ENCODE measurements at places on chromosomes 16 and 17.

GRCh38 chr16:3091551-3091950 is 7.5 kb downstream of the ZSCAN10 start:
- peaks cover 49% of the 10 kb centered on the region for H3K27me3 ChIP-seq
- H3K4me1 ChIP-seq = peaks cover 10% of the 10 kb centered on the region

- H3K27ac ChIP-seq = no peak overlapping the region
- H3K4me1 ChIP-seq = peaks cover 14% of the 10 kb centered on the region
- DNase-seq = no peak
- H3K27me3 ChIP-seq = peaks cover 94% of the 10 kb centered on the region
- no peaks in the 10 kb centered on the region for H3K36me3 ChIP-seq
Measured at GRCh38 chr17:58233543-58233942, 4.8 kb upstream of the LPO start.

- peaks cover 18% of the 10 kb centered on the region for H3K4me1 ChIP-seq
- 0 out of 2 replicates have a peak, but pooled peaks cover 6% of the 10 kb centered on the region for H3K36me3 ChIP-seq
- no peak for DNase-seq
- H3K27me3 ChIP-seq = no peaks in the 10 kb centered on the region
- H3K27ac ChIP-seq = peak overlapping the region; percentile 99
Measured at GRCh38 chr17:7250695-7251627, 573 bp downstream of the CTDNEP1 start.

- H3K4me1 ChIP-seq = peaks cover 11% of the 10 kb centered on the region
- peak overlapping the region; percentile 53 for H3K27ac ChIP-seq
- no peaks in the 10 kb centered on the region for H3K27me3 ChIP-seq
- H3K4me3 ChIP-seq = peak overlapping the region; percentile 83
Measured at GRCh38 chr16:88649924-88650748, 717 bp downstream of the CYBA start.

GRCh38 chr17:42778570-42778969 is 1.8 kb upstream of the WNK4 start:
- no peak overlapping the region for H3K4me3 ChIP-seq
- no peak overlapping the region for H3K27ac ChIP-seq

DNA sequence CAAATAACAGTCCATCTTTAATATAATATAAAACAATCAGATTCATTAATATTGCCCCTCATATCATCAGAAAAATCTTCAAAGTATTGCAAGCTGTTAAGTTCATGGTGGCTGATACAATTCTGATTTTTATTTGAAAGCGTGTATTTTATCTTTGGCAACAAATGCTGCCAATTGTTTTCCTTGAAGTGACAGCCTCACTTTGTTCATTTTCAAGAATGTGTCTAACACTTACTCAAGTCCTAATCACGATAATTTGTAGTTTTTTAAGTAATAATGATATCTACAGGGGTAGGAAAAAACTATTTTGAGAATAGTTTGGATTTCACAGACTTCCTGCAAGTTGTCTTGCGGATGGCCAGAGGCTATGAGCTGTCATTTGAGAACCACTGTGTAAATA is 75.8 kb downstream of the HS3ST3B1 start:
- DNase-seq = no peak
- H3K27me3 ChIP-seq = no peaks in the 10 kb centered on the region
- H3K27ac ChIP-seq = no peak overlapping the region
- H3K4me3 ChIP-seq = no peak overlapping the region
- H3K36me3 ChIP-seq = no peaks in the 10 kb centered on the region

DNA sequence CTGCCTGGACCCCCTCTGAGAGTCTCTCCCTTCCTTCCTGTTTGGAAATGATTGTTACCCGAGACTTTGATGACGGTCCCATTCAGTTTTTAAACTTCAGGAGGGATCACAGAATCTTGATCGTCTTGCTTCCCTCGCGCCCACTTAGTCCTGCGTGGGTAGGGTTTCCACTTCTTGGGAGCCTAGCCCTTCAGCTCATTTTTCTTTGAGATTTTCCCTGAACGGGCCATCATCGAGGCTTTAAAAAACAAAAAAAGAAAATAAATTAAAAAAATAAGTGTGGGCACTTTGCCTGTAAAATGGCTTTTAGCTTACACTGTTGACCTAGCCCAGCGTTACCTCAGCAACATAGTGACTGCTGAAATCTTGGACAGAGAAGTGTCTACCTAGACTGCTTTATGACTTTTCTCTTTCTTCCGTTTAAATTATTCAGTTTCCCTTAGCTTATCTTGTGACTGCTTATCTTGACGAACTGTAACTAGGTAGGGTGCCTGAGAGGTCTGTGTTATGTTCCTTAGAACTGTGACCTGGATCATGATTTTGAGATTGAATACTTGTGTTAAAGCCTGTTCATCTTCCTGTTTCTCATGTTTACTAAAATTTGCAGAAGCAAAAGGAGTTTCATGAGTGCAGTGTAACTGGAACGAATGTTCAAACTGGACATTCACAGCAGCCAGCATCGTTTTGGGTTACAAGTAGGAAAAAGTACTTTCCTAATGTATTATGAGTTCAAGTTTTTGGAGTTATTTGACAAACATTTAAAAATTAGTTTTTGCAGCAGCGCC is 874 bp downstream of the WWP2 start:
- peak overlapping the region; percentile 95 for H3K4me3 ChIP-seq
- peak; percentile 43 for DNase-seq
- peak overlapping the region; percentile 72 for H3K27ac ChIP-seq
- no peaks in the 10 kb centered on the region for H3K36me3 ChIP-seq

DNA sequence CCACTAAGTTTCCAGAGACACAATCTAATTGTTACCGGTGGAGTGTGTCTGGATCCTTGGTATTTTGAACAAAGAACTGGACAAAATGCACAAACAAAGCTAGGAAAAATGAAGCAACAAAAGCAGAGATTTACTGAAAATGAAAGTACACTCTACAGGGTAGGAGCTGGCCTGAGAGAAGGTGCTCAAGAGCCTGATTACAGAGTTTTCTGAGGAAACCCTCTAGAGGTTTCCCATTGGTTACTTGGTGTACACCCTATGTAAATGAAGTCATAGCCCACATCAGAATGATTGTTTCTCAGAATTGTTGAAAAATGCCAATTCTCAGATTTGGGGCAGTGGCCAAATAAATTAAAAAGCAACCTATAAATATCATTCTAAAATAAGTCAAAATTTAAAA is 436.4 kb downstream of the KCNJ18 start:
- no peak overlapping the region for H3K27ac ChIP-seq
- H3K36me3 ChIP-seq = no peaks in the 10 kb centered on the region
- H3K27me3 ChIP-seq = no peaks in the 10 kb centered on the region

- H3K27ac ChIP-seq = no peak overlapping the region
- no peaks in the 10 kb centered on the region for H3K36me3 ChIP-seq
- H3K27me3 ChIP-seq = no peaks in the 10 kb centered on the region
- H3K4me3 ChIP-seq = no peak overlapping the region
Measured at GRCh38 chr16:59046335-59046734, 312.2 kb upstream of the GOT2 start.

DNA sequence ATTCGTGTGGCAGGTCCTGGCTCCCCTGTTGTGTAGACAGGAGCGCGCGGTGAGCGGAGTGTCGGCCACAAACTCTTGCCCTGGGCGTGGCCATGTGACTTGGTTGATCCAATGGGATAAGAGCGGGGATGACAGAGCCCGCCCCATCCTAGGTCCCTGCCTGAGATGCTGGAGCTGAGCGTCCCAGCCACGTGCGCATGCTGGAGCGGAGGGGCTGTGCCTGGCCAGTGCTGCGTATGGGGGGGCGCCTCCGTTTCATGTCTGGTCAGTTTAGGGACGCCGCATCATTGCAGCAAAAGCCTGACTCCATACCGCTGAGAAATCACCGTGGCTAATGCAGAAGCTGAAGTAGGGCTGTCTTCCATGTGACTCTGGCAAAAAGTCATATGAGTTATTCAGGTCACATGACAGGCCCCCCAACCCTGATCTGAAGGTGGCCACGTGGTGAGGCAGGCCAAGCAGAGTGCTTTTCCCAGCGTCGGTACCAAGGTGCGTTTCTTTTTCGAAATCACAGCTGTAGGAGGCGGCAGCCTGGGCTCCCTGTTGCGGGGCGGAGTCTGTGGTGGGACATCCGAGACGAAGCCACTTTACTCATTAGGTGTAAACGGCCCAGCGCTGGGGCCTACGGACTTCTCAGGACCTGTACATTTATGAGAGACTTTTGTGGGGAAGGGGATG is 22.5 kb downstream of the HSBP1 start:
- H3K4me1 ChIP-seq = no peaks in the 10 kb centered on the region
- no peaks in the 10 kb centered on the region for H3K36me3 ChIP-seq
- H3K27ac ChIP-seq = no peak overlapping the region
- DNase-seq = no peak
- no peaks in the 10 kb centered on the region for H3K27me3 ChIP-seq
- no peak overlapping the region for H3K4me3 ChIP-seq

DNA sequence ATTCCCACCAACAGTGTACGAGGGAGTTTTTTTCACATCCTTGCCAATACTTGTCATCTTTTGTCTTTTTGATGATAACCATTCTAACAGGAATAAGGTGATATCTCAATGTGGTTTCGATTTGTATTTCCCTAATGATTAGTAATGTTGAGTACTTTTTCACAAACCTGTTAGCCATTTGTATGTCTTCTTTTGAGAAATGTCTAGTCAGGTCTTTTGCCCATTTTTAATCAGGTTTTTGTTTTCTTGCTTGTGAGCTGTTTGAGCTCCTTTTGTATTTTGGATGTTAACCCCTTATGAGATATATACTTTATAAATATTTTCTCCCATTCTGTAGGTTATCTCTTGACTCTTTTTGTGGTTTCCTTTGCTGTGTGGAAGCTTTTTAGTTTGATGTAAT is 1.9 kb upstream of the KRTAP4-5 start:
- no peak overlapping the region for H3K27ac ChIP-seq
- no peaks in the 10 kb centered on the region for H3K36me3 ChIP-seq
- H3K4me1 ChIP-seq = no peaks in the 10 kb centered on the region
- DNase-seq = no peak
- no peak overlapping the region for H3K4me3 ChIP-seq
- H3K27me3 ChIP-seq = no peaks in the 10 kb centered on the region

- H3K4me3 ChIP-seq = no peak overlapping the region
- no peak for DNase-seq
- no peaks in the 10 kb centered on the region for H3K4me1 ChIP-seq
- no peaks in the 10 kb centered on the region for H3K27me3 ChIP-seq
Measured at GRCh38 chr17:65527381-65527780, 34.1 kb downstream of the AXIN2 start.

Measured in MM.1S (cell line).